ENCODE measurements at places on chromosomes 2 and 18.

DNA sequence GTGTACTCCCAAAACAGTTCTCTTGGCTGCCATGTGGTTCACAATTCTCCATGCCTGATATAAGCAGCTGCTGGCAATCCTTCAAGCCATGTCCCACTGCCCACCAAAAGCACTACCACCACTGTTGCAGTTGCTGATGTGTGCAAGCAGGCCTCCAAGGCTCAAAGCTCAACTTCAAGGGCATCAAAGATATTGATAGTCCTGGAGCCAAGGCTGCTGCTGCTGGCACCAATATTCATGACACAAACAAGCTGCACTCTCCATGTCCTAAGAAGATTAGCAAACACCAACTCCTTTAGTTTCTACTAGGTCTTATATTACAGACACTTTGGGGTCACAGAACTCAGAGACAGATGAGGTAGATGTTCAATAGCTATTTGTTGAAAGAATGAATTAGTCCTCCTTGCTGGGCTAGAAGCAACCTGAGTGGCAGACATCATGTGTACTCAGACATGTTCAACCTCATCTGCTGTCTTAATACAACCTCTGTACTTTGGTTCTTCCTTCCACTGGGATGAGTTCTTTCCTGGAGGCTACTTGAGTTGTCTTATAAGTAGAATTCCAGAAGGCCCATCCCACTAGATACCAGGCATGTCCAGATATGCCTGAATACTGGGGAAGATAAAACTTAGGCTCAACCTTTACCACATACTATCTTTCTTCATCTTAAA, 104.5 kb upstream of the UGP2 start:
- no peak for DNase-seq

- DNase-seq, result no peak
These were observed 71.1 kb upstream of the SH3BP4 start for GRCh38 chr2:234880551-234881211.

GRCh38 chr18:51162617-51163016, 34.9 kb downstream of the MEX3C start:
- DNase-seq, result no peak

DNA sequence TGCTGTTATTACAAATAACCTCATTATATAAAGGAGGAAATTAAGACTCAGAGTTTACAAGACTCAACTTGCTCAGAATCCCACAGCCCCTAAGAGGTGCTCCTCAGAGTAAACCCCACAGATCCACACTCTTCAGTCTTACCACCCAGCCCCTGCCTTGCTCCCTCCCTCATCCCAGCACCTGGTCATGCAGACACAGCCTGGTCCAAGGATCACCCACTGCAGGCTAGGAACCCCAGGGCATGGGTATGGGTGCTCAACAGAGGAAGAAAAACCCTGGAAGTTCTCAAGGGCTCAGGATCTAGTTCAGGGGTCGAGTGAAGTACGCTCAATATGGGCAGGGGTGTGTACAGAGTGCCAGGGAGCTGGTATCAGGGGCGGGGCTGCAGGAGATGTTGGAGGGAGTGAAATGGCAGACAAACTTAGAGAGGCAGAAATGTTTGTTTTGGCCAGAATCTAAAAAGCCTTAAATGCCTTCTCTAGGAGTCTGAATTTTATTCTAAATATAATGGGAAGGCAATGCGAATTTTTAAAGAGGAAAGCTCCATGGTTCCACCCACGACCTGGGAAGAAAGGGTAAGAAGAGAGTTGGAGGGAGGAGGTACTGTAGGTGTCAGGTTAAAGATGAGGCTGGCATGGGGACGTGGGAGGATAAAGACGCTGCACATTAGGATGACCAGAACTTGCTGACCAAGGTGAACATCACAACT, 79.1 kb upstream of the MGAT4A start:
- DNase-seq, result no peak

GRCh38 chr2:238898534-238899281, 50.8 kb downstream of the TWIST2 start:
- DNase-seq, result no peak

DNA sequence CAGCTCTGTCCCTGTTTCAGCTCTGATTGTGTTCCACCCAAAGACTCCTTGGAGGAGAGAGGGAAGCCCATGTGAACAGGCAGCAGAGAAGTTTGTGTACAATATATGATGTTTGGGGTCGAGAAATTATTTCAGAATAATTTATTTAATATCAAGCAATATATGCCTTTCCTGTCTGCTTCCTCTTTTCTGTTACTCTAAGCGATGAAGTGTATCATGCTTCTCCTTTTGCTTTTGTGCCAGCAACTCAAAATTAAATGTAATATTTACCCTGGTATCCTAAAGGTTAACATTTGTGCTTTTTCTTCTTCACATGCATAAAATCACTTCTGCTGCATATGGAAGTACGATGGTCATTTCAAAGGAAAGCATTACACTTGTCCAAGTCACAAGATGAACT, 2.4 kb upstream of the NTSR2 start:
- no peak for DNase-seq
